ENCODE measurements at places on chromosomes 5 and 9. TPM values are rescaled to one million over a fixed set of nuclear protein-coding genes. Genes with fewer than 3 reads are reported as not detected.

GRCh38 chr9:113313261-113313660, 10.1 kb upstream of the RNF183 start:
- no peak for DNase-seq

GRCh38 chr9:110183208-110184145, 24.5 kb downstream of the C9orf152 start:
- no peak for DNase-seq

DNA sequence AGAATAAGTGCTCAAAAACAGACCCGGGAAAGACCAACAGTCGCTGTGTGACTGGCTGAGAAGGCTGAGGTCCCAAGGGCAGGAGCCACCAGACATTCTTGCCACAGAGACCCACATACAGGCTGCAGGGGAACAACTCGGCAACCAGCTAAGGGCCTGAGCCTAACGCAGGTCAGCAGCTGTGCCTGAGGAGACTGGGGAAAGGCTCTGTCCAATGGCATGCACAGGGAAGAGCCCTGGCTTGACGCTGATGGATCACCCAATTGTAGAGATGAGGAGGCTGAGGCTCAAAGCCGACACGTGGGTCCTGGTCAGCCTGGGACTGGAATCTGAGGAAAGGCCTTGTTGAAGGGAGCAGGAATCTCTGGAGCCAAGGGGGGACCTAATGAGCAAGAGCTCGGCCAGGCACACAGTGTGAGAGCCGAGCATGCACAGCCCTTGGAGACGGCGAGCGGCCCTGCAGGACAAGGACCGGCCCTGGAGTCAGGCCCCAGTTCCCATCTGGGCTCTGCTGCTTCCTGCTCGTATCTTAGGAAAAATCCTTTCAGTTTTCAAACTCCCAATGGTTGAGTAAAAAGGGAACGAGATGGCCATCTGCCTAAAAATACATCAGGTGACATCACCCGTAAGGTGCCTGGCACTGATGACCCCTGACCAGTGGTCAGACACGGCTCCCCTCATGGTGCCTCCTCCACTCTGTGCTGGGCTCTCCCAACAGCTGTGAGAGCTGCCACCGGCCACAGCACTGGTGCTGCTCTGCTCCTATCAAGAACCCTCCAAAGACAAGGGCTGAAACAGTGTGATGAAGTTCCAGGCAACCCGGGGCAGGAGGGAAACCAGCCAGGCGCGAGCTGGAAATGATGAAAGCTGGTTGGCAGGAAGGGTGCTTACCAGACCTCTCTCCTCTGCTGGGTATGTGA, 16.4 kb downstream of the LMAN2 start:
- no peak for DNase-seq

- peak; percentile 16 for DNase-seq
Measured at GRCh38 chr5:80885396-80886000, 74.7 kb upstream of the RASGRF2 start.

- no peak for DNase-seq
Measured at GRCh38 chr9:5854063-5854790, 21.3 kb upstream of the ERMP1 start.

- DNase-seq, result no peak
Measured at GRCh38 chr9:72371151-72371550, 6.1 kb upstream of the ZFAND5 start.

DNA sequence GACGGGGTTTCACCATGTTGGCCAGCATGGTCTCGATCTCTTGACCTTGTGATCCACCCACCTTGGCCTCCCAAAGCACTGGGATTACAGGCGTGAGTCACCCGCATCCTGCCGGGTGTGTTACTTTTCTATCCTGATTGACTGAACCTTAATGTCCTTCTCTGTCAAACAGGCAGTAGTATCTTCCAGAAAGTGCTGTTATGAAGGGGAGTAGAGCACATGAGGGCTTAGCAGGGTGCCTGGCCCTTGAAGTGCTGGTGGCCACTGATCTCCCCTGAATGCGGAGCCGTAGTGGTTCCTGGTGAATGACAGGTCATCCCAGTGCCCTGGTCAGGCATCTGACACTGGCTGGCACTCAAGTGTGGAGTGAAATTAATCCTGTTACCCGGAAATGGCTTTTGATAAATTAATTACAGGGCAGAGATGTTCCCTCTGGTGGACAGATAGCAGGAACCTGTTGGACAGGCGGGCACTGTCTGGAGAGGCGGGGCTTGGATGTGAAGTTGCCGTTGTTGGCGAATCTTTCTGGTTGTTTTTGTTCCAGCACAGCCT, 28.4 kb downstream of the PRRC2B start:
- peak; percentile 56 for DNase-seq

GRCh38 chr9:117008461-117008860, 321.4 kb downstream of the TRIM32 start:
- no peak for DNase-seq

DNA sequence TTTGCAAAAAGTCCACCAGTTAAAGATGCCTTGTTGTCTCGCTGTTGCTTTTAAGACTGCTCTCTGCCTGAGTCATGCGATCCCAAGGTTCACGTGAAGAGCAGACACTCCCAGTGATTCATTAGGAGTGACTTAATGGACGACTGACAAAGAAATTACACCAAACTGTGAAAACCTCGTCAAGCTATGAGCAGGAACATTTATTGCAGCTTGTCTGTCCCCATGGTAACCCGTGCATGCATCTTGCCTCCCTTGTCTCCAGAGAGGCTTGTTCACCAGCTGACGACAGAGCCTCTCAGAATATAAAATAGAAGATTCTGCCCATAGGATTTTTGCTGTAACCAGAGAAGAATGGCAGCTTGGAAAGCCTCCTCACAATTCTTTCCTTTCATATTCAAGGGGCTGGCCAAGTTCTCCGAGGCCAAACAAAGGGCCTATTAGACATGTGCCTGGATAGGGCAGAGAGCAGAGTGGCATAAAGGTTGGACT, 352.7 kb downstream of the SPOCK1 start:
- DNase-seq, result peak; percentile 99

GRCh38 chr5:54793468-54794134, 191.8 kb downstream of the ESM1 start:
- DNase-seq, result no peak

- peak; percentile 67 for DNase-seq
Measured at GRCh38 chr5:174532455-174533453, 191.6 kb upstream of the MSX2 start.

GRCh38 chr9:114141553-114142402, 13.6 kb upstream of the COL27A1 start:
- no peak for DNase-seq

- DNase-seq, result no peak
Measured at GRCh38 chr9:136977649-136978072, 357 bp downstream of the PTGDS start.

GRCh38 chr5:82422751-82423181, 144.6 kb upstream of the RPS23 start:
- DNase-seq, result no peak

- DNase-seq, result no peak
Measured at GRCh38 chr9:84711398-84711777, 41.9 kb downstream of the NTRK2 start.

DNA sequence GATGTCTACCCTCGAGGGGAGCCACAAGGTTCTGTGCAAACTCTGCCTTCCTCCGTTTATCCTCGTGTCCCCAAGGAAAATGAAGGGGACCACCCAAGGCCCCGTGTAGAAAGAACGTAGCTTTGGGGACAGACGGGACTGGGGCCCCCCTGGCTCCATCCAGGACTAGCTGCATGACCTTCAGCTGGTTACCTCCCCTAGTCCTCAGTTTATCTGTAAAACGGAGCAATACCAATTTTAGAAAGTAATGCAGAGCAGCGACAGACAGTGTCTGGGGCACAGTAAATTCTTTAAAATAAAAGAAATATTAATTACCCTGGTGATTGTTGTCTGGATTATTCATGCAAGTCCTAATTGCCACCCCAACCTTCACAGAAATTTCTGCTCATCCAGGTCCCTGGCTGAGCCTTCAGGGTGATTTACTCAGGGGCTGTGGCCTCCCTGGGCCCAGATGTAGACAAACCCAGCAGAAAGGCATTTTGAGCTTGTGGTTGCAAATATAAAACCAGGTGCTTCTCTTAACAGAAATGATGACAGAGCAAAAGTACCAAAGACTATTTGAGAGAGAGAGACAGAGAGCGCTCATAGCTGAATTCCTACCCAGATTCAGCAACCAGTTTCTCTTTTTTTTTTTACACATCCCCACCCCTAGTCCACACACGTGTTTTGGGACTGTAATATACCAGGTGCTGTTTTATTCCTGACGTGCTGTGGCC, 155.1 kb upstream of the SMIM23 start:
- no peak for DNase-seq

- DNase-seq, result no peak
Measured at GRCh38 chr5:58087905-58088304, 372.0 kb downstream of the PLK2 start.

- DNase-seq, result no peak
Measured at GRCh38 chr5:6039111-6039510, 339.2 kb downstream of the MED10 start.

- DNase-seq, result no peak
Measured at GRCh38 chr5:134939500-134939899, 28.2 kb upstream of the CATSPER3 start.

GRCh38 chr9:133604214-133604613, 5.0 kb downstream of the FAM163B start:
- DNase-seq, result no peak

DNA sequence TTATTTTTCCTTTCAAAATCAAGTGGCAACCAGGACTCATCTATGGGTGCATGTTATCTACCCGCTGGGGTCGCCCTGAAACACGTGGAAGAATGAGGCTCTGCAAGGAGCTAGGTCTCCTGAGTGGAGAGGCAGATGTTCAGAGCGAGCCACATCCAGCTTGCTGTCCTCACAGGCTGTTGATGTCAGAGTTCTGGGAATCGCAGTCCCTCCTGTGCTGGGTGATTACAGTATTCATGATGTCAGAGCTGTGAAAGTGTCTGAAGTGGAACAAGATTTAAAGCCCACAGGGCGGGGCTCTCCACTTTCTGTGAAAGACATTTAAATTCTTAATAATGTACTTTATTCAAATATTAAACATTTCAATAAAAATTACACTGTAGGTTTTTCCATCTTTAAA, 24.4 kb upstream of the LMX1B start:
- no peak for DNase-seq

DNA sequence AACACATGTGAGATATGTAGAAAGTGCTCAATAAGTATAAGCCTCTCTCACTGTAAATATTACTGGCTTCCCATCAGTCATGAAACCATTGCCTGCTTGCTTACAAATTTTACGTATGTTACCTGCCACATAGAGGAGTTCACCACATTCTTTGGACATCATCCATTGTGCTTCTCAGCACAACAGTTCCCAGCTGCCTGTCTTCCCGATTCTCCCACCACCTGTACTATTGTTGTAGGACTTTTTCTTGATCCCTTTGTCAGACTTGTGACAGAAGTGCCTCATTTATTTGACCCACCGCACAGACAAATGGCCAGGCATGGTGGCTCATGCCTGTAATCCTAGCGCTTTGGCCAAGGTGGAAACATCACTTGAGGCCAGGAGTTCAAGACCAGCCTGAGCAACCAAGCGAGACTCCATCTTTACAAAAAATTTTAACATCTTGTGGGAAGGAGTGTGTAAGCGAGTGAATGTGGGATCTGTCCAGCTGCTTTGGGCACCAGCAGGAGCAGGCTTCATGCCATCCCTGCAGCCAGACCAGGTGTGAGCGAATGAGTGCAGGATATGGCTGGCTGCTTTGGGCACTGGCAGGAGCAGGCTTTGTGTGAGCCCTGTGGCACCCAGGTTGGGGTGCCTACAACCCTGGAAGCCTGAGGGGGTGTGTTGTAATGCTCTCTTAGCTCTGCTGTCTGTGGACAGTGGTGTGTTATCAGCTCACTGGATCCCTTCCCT, 139.9 kb upstream of the ELL2 start:
- DNase-seq, result no peak

- DNase-seq, result no peak
Measured at GRCh38 chr9:91905991-91906469, 44.0 kb downstream of the ROR2 start.

DNA sequence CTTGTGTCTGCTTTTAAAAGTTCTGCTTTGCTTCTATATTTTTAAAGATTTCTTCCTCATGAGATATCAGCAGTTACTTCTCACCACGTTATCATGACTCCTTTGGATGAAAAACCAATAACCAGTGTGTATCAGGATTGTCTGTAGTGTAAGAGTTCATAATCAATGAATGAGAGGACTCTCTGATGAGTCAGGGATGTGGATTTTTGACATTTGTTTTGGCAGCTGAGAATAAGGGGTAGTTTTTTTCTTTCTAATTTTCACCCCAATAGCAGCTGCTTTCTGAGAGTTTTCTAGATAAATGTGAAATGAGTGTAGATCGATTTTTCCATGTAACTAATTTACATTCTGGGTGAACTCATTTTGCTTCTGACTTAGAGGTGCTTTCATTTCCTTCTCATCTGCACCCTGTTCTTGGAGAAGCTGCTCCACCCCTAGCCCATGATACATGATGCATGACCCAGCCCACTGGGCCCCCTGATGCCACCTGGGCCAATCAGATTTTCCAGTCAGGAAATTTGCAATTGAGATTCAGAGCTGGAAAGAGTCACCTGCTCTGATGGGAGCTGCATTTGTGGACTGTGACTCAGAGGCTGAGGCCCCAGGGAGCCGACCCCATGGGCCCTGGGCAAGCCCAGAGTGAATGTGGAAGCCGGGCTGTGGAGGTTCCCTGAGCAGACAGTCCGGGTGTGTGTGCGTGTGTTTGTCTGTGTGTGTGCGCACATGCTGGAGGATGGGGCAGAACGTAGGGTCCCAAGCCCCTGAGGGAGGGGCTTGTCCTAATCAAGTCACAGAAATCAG, 159.3 kb downstream of the RGS3 start:
- peak; percentile 95 for DNase-seq

DNA sequence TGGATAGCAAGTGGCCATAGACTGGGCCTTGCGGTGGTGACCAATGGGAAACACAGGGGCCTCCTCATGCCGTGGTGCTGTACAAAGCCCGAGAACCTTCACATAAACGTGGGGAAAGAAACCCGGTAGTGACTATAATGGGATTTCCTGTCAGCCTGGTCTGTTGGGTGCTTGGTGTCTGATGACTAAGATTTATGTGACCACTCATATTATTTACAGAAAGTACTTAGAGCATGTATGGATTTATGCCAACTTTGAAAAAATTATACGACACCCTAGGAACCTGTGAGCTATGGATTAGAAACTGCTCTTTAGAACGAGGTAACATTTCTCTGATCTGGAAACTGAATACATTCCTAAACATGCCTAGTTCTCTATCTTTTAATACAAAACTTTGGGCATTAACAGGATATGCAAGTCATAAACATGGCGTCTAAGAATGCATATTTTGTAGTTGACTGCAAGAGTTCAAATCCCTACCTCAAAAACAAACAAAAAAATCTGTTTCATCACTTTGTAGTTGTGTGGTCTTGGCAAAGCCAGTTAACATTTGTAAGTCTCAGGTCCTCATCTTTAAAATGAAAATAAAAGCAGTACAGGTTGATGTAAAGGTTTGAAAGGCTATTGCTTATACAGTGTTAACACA, 85.4 kb downstream of the TMEM167A start:
- DNase-seq, result no peak

IL13 gene
- not detected for total RNA-seq

FBN2 gene
- total RNA-seq, result 7.6 TPM

NUTM2F gene
- not detected for total RNA-seq

SPATA24 gene
- total RNA-seq, result 5.3 TPM

FAM169A gene
- 11.1 TPM for total RNA-seq

BAAT gene
- not detected for total RNA-seq

NMUR2 gene
- total RNA-seq, result not detected

FBP2 gene
- total RNA-seq, result not detected

DNAJA1 gene
- 227 TPM for total RNA-seq
